Fibroblast of lung (primary cell): ENCODE measurements at places on chromosomes 13 and 19.
A peak's percentile ranks its signal among the peaks of the same experiment; 100 is the strongest.

- no peak for DNase-seq
Observed at GRCh38 chr19:6708346-6708745, 12.1 kb downstream of the C3 start.

DNA sequence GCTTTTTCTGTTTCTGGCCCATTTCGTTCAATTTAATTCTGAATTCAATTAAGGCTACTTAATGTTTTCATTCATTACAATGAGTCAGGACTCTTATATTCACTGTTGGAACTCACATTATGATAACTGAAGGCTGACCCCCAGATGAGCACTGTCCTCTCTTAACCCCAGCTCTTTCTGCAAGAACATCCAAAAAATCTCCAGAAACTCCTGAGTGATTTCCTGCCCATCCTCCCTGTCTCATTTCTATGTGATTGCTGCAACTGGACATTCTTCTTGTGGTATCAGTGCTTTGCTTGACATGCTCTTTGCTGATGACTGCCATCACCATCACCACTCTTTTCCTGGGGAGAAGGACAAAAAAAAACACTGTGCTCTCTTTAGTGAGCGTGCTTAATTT is 240.3 kb downstream of the SPRY2 start:
- no peak for DNase-seq

GRCh38 chr19:46719629-46720502 is 3.0 kb upstream of the PRKD2 start:
- DNase-seq: no peak

DNA sequence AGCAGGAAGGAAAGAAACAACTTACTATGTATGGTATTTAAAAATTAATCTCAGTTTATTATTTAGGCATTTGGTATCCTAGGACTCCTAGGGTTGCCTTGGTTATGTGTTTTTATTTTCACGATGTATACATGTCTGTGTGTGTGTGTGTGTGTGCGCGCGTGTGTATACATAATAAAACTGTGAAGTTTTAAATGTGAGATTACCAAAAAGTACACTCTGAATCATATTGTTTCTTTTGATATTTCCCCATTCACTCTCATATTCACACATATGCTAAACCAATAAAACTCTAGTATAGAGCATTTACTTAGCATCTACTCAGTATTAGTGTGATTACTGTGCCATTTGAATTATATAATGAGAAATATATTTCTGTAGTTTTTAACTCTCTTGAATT is 30.8 kb upstream of the NDFIP2 start:
- DNase-seq: no peak

DNA sequence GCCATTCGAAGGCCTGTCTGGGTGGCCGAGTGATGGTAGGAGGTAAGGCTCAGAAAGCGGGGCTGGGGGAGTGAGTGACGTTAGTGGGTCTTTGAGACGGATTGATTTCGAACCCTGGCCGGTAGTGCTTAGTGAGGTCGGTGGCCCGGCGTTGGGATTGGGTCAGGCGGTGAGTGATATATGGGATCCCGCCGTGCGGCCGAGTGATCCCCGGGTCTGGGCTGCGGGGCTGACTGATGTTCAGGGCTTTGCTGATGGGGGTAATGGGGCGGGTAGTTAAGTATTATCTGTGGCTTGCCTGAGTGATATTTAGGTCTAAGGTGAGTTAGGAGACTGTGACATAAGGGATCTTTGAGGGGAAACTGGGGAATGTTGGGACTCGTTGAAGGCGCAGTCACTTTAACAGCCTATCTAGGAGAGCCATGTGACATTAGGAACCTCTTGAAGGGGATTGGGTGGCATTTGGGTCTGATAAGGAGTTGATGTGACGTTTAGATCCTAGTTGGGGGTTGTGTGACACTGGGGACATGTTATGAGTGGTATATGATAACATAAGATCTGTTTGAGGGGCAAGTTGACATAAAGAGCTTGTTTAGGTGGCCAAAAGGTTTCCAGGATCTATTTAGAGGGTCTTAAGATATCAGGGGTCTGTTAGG is 543 bp downstream of the PSMC4 start:
- DNase-seq: no peak

- peak; percentile 38 for DNase-seq
Observed at GRCh38 chr19:47209319-47210179, 21.4 kb downstream of the BBC3 start.

DNA sequence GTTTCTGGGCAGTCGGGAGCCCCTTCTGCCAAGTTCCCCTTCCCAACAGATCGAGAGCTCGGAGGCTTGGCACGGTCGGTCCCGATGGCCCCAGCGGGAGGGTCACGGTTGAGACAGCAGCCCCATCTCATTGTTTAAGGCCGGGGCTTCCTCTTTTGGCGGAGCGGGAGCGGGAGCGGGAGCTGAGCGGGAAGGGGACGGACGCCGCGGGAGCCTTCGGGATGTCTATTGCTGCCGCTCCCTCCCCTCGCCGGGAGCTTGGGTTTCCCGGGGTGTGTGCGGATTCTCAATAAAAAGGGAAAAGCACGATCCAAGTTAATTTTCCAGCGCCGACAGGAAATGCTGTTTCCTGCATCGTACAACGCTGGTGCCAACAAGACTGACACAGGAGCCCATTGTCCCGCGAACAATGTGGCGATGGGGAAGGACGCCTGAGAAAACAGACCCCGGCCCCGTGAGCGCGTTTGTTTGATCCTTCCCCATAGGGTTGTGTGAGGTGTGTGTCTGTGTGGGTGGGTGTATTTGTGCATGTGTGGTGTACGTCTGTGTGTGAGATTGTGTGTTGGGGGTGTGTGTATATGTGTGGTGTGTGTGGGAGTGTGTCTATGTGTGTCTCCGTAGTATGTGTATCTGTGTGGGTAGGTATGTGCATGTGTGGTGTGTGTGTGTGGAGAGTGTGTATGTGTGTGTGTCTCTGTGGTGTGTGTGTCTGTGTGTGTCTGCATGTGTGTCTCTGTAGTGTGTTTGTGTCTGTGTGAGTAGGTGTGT is 36.3 kb upstream of the FLT1 start:
- DNase-seq: peak; percentile 17

DNA sequence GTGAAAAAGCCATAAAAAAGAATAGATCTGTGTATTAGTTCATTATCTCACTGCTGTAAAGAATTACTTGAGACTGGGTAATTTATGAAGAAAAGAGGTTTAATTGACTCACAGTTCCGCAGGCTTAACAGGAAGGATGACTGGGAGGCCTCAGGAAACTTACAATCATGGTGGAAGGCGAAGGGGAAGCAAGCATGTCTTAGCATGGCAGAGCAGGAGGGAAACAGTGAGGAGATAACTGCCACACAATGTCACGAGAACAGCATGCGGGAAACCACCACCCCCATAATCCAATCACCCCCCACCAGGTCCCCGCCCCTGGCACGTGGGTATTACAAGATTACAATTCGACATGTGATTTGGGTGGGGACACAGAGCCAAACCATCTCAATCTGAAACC is 39.1 kb upstream of the EEF1AKMT1 start:
- no peak for DNase-seq

GRCh38 chr13:90084684-90085290 is 1262.7 kb upstream of the MIR17HG start:
- DNase-seq: peak; percentile 42

GRCh38 chr19:41934849-41935374 is 6.7 kb upstream of the ERFL start:
- DNase-seq: no peak

DNA sequence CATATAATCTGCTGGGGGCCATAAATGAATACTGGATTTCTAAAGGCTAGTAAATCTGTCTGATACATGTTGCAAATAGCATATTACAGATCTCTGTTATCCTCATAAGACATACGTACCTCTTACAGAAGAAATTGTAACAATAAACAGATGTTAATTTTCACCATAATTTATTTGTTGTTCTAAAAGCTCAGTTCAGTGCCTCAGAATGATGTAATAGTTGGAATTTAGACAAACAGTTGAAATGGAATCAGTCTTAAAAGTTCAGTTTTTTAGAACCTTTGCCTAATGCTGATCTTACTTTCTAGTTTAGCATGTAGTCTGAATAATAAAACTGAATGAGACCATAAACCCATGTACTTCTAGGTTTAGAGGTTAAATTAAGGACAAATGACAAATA is 43.1 kb downstream of the B3GLCT start:
- DNase-seq: no peak

DNA sequence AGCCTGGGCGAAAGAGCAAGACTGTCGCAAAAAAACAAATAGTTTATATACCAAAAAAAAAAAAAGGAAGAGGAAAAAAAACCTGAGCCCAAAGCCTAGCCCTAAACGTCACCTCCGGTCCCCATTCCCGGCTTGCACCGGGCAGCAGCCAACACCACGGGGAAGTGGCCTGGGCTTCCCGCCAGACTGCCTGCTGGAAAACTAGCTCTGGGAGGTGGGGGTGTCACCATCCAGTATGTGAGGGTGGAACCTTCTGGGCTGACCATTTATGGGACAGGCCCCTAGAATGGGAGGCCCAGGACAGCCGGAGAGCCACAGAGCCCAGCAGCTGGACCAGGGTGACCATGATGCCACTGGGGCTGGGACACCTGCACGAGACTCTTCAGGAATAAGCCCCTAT is 37.3 kb downstream of the IL12RB1 start:
- DNase-seq: peak; percentile 33

DNA sequence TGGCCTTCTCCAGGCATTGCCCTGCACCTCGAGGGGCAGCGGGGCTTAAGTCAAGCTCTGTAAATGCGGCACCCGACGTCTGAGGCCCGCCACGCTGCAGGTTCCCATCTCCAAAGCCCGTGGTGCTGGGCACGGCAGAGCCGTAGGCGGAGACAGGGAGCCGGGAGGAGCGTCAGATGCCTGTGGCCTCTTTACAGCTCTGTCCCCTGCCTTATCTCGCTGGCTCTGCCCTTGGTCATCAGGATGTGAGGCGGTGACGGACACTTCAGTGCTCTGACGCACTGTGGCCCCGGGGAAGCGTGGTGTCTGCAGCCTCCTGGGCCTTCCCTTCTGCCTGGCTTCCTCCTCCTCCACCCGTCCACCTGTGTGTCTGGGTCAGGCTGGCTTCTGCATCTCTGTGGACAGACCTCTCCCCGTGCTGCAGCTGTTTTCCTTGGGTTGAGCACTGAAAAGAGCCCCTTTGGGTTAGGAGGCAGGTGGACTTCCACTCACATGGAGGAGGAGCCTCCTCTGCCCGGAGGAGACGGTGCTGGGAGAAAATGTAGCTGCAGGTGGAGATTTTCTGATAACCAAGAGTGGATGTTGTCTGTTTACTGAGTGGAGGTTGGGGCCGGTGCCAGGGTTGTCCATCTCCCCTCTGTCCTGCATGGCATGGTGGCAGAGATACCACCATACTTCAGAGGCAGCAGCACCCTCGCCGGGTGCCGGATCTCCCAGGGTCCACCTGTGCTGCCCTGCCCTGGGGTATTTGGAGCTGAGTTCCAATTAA is 14.6 kb downstream of the MCF2L start:
- DNase-seq: no peak

GRCh38 chr19:37941782-37942515 is 34.9 kb downstream of the SIPA1L3 start:
- DNase-seq: no peak

DNA sequence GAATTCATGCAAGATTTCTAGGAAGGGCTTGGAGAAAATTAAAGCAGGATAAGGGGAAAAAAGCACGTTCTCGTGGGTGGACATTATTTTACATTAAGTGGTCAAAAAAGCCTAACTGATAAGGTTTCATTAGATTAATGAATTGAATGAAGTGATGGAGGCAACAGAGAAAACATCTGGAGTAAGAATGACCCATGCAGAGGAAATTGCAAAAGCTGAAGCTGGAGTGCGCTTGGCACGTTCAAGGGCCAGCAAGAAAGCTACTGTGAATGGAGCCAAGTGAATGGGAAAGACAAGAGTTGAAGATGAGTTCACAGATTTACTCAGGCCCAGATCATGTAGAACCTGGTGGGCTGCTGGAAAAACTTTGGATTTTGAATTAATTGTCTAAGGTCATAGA is 777.9 kb downstream of the DACH1 start:
- no peak for DNase-seq

DNA sequence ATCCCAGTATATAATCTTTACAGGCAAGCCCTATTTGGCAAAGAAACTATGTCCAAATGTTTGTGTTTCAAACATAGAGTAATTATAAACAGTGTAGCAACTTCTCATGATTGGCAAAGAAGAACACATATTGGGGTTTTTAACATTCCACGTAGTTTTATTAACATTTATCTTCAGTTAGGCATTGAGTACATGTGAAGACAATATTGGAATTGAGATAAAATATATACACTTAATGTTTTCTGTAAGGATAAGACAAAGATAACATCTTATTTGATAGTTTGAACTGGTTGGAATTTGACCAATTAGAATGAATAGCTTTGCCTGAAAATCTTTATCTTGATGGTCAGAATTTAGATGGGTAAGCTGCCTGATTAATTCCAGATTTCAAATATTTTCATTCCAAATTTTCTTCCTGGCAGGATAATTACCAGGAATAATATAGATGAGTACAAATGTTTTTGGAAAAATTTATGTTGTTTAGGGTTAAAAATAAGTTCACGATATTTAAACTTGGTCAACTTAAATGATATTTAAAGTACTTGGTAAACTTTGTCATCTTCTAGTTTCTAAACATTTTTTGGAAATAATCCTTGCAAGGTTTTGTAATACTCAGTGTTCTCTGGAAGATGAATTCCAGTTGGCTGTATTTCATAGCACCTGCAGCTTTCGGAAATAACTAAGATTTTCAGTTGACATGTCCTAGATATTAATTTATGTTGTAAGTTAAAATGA is 536.5 kb upstream of the SPRY2 start:
- DNase-seq: peak; percentile 62

DNA sequence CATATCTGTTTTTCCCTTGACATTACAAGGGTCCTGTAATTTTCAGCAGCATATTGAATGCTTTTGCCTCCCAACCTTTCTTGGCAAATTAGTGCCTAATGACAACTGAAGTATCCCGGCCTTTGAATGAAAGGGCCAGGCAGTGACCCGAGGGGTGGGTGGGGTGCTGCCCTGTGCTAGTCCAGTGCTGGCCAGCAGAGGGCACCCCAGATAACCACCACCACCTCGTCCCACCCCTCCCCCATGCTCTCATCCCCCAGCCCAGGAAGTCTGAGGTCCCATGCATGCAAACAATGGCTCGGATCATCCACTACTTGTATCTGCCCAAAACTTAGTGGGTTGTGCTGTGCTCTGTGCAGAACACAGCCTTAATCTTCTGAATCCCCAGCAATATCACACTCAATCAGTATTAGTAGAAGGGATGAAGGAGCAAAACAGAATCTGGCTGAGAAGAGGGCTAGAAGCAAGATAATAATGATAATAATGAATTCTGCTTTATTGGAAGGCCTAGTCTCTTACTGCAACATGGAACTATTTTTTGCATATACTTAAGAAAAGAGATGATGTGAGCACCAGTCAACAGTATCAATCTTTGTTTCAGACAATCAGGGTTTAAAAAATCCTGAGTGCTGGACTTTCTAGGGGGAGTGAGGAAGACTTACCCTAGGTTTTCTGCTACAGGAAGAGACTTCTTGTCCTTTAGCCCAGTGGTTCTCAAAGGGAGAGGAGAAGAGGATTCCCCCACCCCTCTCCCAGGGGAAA is 3.8 kb downstream of the ATP12A start:
- DNase-seq: no peak

DNA sequence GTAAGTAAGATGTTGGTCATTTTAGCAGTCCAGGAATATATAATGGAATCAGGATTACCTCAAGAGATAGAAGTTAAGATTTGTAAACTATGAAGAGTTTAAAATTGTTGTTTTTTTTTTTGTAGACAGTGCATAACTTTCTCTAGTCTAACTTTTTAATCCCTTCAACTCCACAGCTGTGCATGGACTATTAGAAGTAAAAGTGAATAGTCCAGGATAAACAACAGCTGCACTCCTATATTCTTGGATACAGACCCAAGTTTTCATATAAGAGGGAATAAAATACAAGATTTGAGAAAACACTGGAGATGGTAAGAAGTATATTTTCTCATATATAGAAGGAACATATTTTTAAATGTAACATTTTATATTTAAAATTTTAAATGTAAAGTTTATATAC is 1509.9 kb downstream of the SLITRK5 start:
- no peak for DNase-seq
